ENCODE measurements at places on chromosomes 16 and 17.

DNA sequence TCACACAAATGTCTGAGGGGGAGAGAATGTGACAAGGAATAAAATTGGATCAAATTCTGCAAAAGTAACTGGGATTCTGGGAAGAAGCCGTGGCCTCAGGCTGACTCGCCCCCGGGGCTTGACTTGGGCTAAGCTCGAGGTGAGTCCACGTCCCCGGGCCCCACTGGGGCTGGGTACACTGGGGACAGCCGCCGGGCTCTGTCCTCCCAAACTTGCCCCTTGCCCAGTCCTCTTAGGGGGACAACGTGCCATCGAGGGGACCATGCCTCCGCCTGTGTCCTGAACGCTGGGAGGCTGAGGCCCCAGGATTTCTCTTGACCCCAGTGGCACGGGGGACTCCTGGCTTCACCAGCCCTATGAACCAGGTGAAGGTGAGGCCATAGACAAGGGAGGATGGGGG is 21.1 kb downstream of the DOC2B start:
- no peak for DNase-seq

DNA sequence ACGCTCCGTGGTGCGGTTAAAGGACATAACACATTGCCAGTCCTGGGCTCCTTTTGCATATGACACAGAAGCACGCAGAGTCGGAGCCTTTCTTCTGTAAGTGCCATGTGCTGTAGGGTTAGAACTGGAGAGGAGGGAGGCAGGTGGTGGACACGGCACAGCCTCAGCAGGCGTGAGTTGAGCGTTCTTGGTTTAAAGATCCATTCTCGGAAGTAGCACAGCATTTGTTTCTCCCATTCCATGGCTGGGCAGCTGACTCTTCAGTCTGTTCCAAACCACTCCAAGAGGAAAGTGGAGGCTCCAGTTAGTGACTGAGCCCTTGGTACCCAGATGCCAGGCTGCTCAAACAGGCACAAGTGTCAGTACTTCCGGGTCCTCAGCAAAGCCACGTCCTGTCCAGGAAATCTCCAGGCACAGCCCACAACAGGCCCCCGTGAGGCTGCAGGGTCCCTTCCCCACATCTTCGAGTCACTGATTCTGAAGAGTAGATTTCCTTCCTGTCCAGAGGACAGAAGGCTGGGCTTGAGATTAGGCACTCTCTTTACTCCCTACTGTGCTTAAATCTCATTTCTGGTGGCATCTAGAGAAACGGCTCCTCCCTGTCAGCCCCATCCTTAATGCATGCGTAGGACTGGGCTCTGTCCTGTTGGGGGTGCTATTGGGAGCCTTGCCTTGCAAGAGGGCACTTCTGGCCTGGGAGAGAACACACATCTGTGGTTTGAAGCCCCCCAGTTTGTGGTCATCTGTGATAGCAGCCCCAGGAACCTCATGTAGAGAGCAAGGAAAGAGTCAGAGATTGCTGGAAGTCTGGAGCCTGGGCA is 39.6 kb upstream of the NAT9 start:
- DNase-seq = no peak

DNA sequence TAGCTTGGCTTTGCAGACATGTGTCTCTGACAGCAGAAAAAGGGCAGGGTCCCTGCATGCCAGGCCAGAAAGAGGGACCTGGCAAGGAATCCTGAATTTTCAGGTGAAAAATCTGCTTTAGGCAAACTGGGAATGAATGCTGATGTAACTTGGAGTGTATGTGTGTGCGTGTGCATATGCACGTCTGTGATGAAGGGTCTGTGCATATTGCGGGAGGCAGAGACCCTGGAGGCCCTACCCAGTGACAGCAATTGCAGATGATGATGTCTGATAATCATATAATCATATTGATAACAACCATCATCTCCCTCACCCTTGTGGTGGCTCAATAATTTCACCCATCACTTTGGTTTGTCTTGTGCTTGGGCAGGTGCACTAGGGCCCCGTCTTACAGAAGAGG is 80.7 kb upstream of the SDK2 start:
- no peak for DNase-seq

DNA sequence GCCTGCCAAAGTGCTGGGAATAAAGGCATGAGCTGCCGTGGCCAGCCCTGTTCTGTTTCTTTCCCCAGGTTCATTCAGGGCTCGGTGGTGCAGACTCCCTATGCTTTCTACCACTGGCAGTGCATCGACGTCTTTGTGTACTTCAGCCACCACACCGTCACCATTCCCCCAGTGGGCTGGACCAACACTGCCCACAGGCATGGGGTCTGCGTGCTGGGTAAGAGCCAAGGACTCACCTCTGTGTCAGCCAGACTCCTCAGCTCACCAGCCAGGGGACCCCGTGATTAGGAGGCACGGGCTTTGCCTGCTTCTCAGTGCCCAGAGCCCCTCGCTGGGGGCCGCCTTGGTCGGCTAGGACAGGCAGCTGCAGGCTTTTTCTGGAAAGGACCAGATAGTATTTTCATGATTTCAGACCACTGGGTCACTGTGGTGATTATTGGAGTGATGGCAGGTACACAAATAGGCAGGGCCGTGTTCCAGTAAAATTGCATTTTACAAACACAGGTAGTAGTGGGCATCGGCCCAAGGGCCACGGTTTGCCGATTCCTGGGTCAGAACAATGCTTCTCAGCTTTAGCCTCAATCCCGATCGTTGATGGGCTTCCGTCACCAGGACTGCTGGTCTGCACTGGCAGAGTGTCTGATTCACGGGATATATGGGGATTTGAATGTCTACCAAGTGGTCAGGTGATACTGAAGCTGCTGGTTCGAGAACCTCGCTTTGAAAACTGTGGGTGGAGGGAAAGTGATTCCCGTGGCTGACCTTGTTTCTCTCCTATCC is 5.0 kb downstream of the ENGASE start:
- DNase-seq = no peak

DNA sequence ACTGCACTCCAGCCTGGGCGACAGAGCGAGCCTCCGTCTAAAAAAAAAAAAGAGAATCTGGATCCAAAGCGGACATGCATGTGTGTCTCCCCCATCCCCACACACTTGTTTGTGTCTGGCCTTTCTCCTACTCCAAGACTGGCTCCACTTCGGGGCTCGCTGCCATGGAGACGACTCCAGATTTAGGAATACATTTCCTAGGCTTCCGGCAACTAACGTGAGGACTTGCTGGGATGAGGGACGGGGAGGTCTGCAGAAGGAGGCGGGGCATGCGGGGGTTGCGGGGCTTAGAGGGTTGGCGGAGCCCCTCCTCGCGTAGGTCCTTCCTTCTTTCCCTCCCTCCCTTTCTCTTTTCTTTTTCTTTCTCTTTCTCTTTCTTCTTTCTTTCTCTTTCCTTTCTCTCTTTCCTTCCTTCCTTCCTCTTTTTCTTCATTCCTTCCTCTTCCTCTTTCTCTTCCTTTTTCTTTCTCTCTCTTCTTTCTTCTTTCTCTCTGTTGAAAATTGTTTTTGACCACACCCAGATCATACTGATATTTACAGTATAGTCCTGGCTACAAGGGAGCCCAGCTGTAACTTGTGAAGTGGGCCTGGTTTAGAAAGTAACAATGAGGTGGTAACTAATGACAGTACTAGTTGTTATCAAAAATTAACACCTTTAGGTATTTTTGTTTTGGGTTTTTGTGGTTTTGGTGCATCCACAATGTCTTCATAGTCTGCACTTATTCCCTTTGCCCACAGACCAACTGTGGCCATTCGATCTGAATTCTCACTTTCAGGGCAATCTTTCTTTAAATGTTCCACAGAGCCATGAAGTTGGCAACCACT is 25.2 kb downstream of the MIS12 start:
- DNase-seq = no peak

- no peak for DNase-seq
These were observed 11.0 kb downstream of the CYB561 start for GRCh38 chr17:63434951-63435571.
